Adipose tissue (tissue), 3 donors: ENCODE measurements at places on chromosomes 7 and 10. TPM values are rescaled to one million over a fixed set of nuclear protein-coding genes. Genes with fewer than 3 reads are reported as not detected.

THNSL1 gene
- polyA plus RNA-seq = 2.1 TPM

VSTM4 gene
- polyA plus RNA-seq = 18.2 TPM

PPP1R17 gene
- polyA plus RNA-seq = not detected

FBXO24 gene
- polyA plus RNA-seq = 0.52 TPM

ANKRD22 gene
- 3.2 TPM for polyA plus RNA-seq

FERD3L gene
- not detected for polyA plus RNA-seq

RUFY2 gene
- polyA plus RNA-seq = 4.7 TPM

DLX6 gene
- not detected for polyA plus RNA-seq

SYCE1 gene
- polyA plus RNA-seq = 2.2 TPM

TAS2R4 gene
- polyA plus RNA-seq = 0.22 TPM

C10orf62 gene
- not detected for polyA plus RNA-seq

CDHR3 gene
- polyA plus RNA-seq = 2.8 TPM

DLG5 gene
- 17.2 TPM for polyA plus RNA-seq

SLC26A5 gene
- not detected for polyA plus RNA-seq

GPR26 gene
- polyA plus RNA-seq = not detected

EFCAB10 gene
- not detected for polyA plus RNA-seq

LRRN3 gene
- polyA plus RNA-seq = 1.7 TPM

AGMO gene
- polyA plus RNA-seq = 2.4 TPM

PKD1L1 gene
- 0.68 TPM for polyA plus RNA-seq

CYP26C1 gene
- 0.03 TPM for polyA plus RNA-seq

CPN1 gene
- not detected for polyA plus RNA-seq

RHOBTB1 gene
- 3.5 TPM for polyA plus RNA-seq

CAV2 gene
- polyA plus RNA-seq = 205 TPM

OR2A12 gene
- not detected for polyA plus RNA-seq

CFAP58 gene
- polyA plus RNA-seq = not detected

CASP7 gene
- polyA plus RNA-seq = 15.8 TPM

LRRC27 gene
- 5.0 TPM for polyA plus RNA-seq

OR2A1 gene
- not detected for polyA plus RNA-seq

CCL24 gene
- 0.34 TPM for polyA plus RNA-seq

NEUROD6 gene
- polyA plus RNA-seq = not detected
